ENCODE measurements at places on chromosomes 11 and 22.

- DNase-seq: peak; percentile 18
Measured at GRCh38 chr11:128931668-128932067, 11.0 kb downstream of the TP53AIP1 start.

DNA sequence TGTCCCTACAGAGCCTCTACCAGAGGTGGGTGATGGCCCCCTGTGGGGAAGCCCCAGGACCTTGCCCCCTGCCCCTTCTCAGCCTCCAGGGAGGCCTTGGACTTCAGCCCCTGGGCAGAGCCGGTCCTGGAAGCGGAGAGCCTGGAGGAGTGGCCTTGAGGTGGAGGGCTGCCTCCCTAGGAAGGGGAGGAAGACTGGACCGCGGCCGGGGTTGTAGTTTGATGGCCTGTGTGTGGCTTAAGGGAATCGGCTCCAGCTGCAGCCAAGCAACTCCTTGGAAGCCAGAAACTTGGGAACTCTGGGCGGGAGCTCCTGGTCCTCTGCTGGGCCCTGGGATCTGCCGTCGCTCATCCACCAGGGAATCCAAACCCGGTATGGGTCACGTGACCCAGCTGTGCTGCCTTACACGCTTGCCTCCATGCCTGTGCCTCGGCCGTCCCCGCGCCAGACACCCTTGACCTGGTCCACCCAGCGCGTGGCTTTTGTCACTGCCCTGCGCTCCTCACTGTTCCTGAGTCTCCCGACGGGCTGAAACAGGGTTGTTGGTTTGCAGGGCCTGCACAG, 23.5 kb upstream of the ARHGAP8 start:
- no peak for DNase-seq

GRCh38 chr11:113578033-113578380, 102.8 kb upstream of the DRD2 start:
- peak; percentile 62 for DNase-seq

GRCh38 chr11:72613977-72614376, 60.2 kb downstream of the PDE2A start:
- DNase-seq: no peak

- DNase-seq: no peak
Measured at GRCh38 chr22:45997777-45998637, 21.0 kb upstream of the WNT7B start.

- DNase-seq: peak; percentile 42
Measured at GRCh38 chr11:124896071-124896750, 1.5 kb downstream of the ROBO4 start.

DNA sequence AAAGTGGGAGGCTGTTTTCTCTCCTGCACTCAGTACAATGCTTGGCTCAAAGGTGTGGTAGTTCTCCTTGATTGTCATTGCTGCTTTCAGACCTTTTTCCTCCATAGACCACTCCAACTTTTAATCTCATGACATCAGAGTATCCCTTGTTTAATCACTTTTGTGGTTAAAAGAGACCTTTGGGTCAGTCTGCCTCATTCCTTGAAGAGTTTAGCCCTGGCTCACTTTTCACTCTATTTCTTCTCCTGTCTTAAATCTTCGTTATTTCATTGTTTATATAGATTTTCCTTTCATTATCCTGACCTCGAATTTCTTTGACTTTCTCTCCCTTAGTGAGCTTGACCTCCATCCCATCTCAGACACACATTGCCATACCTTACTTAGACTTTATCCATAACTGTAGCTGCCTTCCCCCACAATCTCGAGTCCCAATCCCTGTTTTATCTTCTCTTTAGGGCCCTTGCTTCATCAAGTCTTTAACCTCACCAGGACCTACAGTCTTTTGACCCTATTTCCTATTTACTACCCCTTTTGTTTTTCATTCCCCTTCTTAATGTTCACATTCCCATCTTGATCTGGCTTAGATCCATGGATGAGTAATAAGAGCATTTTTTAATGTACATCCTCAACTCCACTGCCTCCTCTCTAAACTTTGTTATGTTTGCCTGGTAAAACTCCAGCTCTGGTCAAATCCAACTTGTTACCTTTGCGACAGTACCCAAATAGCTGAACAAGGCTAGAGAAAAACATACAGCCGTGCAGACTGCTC, 9.5 kb downstream of the ATXN10 start:
- DNase-seq: no peak

GRCh38 chr11:64970731-64971151, 1.2 kb downstream of the MAJIN start:
- no peak for DNase-seq

- DNase-seq: no peak
Measured at GRCh38 chr22:45418770-45419138, 5.3 kb downstream of the RIBC2 start.

DNA sequence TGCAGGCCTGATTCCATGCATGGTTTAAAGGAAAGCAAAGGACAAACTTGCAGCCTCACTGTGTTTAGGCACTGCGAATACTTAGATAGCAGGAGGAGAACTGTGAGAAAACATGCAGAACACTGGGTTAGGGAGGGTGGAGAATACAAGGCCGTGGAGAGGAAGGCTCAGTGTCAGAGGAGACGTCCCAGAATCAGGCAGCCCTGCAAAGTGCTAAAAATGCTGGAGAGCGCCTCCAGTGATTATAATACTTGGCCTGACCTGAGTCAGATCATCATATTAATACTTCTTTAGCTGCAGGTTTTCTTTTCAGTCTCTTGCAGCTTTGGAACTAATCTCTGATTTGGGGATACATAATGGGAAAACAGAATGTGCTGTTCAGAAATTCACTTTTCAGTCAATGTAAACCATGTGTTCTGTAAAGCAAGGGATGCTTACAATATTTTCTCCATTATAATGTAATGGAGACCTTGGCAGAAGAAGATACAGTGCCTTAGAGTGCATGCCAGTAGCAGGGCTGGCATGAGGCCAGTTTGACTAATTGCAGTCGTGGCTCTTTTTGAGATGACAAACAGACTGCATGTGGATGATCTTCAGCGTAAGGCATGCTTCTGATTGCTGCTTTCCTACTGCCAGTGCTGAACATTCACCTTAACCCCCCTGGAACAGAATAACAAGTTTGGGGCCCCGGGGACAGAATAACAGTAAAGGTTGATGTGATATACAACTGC, 16.8 kb downstream of the EXT2 start:
- no peak for DNase-seq

- DNase-seq: no peak
Measured at GRCh38 chr11:18270102-18270501, 4.0 kb downstream of the SAA1 start.

DNA sequence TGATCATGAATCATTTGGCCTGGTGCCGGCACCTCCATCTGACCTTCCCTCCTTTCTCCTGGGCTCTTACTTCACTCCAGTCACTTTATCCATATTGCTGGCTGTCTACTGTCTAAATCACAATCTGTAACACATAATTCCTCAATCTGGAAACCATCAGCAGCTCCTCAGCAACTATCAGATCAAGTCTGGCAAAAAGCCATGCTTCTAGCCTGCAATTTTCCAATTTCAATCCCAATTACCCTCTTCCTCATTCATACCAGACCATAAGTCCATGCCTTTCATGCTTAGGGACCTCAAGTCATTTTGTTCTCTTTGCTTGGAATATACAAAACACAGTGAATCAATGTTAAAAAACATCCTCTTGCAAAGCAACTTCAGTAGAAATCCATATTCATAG, 882.8 kb upstream of the ANO3 start:
- DNase-seq: no peak

Measured in ELF-1 (cell line).